Activated CD4-positive, alpha-beta T cell treated with anti-CD3 and anti-CD28 coated beads, Interleukin-2, amount 50 U/mL, for 48 hours (primary cell): ENCODE measurements at places on chromosomes 12 and 14.

GRCh38 chr14:61285364-61285763 is 4.2 kb upstream of the TMEM30B start:
- DNase-seq, result no peak

GRCh38 chr14:49851813-49852212 is 775 bp downstream of the NEMF start:
- DNase-seq, result no peak

- DNase-seq, result no peak
Observed at GRCh38 chr14:61720294-61720661, 25.0 kb downstream of the HIF1A start.

DNA sequence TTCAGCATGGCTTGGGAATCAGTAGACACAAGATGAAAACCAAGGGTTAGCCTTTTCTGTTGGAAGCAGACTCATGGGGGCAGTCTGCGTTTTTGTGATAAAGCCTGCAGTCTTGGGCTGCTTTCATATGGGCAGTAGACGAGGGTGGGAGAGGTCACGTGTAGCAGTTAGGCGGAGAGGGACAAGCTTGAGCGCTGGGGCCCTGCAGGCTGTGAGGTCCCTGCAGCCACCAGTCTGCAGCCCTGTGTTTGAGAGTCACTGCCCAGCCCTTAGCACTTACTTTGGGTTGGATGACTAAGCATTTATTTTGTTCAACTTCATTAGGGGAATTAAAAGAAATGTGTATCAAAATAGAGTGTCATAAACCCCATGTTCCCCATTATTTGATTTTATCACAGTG is 37.2 kb downstream of the EP400 start:
- DNase-seq, result no peak

GRCh38 chr14:92176476-92176875 is 54.7 kb downstream of the CPSF2 start:
- DNase-seq, result no peak

DNA sequence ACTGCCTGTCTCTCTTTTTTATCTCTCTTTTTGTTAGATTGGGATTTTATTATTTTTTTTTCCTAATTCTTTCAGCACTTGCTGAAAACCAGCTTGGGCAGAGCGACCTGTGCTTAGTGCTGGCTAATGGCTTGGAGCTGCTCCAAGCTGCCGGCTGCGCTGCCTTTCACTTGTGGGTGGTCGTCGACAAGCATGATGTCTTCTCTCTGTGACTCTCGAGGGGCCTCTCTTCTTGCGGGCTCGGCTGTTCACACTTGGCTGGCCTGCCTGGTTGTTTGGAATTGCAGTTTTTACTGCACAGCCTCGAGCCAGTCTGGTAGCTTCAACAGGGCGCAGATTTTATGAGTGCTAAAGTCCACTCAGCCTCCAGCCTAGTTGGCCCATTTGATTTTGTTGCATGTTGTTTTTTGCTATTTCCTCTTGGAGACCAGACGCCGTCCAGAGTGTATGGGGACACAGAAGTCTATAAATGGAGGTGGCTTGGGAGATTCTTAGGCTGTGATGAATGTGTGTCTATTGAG is 18.6 kb downstream of the TPCN1 start:
- DNase-seq, result no peak

DNA sequence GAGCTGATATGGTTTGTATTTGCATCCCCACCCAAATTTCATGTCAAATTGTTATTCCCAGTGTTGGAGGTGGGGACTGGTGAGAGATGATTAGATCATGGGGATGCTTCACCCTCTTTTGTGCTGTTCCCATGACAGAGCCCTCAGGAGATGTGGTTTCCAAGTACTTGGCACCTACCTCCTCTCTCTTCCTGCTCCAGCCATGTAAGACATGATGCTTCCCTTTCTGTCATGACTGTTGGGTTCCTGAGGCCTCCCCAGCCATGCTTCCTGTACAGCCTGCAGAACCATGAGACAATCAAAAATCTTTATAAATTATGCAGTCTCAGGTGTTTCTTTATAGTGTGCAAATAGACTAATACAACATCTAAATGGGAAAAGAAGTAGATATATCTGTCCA is 754.5 kb downstream of the TMEM121 start:
- DNase-seq, result no peak

DNA sequence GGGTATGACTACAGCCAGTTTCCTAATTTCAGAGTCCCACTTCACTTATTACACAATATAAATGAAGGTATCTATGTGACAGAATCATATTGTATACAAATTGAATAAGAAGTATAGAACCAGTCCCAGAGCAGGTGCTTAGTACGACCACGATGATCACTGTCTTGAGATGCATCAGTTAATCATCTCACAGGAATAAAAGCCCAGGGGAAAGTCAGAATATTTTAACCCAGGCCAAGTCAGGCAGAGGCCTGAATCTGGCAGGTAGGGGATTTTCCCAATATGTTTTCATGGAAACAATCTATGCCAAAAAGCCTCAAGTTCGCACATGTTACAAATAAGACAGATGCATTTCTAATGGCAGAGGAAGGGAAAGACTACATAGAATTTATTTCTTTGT is 758.4 kb downstream of the BCL11B start:
- no peak for DNase-seq

GRCh38 chr14:23696701-23697239 is 60.6 kb downstream of the DHRS2 start:
- DNase-seq, result no peak

DNA sequence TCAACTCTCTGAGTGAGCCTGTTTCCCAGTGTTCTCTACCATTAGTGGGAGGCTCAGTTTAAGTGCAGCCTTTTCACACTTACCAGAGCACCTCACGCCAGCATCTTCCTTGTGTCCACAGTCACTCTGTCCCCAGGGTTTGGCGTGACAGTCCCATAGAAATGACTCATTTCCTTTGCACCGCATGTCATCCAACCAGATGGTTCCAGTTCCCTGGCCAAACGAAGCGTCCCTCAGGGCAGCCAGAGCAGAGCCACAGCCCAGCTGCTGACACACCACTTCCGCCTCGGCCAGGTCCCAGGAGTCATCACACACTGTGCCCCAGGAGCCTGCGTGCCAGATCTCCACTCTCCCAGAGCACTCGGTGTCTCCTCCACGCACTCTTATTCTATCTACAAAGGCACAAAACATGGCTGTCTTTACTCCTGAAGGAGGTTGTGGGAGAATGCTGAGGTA is 65.4 kb downstream of the ACSM4 start:
- DNase-seq, result no peak

DNA sequence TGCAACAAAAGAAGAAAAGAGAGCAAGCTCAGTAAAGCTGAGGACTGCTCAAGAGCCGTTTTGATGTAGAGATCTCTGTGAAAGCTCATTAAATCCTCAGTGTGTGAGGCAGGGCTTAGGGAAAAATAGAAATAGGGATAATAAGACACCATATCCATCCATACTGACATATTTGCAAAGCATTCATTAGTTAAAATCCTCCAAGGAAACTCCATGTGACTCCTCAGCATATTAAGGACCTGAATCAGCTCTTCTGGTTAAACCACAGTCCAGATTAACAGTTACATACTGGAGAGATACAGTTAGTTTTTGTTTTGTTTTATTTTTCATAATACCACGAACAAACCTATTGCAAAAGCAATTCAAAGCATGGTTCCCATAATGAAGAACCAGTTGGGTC is 288.2 kb downstream of the PAWR start:
- DNase-seq, result no peak
